D721Med (cell line): ENCODE measurements at places on chromosomes 4 and X.

GRCh38 chr4:19329631-19330030 is 922.1 kb upstream of the SLIT2 start:
- DNase-seq, result no peak

DNA sequence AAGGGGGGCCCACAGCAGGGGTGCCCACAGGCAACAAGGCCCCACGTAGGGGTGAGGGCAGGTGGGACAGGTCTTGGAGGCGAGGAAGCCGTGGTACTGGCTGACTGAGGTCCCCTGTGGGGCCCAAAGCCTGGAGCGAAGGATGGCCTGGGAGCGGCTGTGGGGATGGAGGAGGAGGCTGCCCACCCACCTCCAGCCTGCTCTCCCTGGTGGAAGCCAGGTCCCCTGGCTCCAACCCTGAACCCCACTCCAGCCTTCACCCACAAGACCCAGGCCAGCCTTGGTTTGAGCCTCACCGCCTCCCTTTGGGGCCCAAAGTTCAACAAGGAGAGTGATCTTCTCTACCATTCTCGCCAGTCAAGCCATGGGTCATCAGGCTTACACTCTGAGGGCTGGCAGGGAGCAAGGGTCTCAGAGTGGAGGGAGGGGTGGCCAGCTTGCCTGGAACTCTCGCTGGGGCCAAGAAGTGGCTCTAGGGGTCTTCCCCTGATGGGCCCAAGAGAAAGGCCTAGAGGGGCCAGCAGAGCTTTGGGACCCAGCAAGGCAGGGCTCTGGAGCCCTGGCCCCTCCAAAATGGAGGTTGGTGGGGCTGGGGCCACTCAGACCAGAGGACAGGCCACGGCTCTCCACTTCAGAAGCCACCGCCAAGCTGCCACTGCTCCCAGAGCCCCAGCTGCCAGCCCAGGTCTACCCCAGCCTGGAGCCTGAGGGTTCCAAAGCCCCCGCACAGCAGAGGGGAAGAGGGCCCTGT is 5.0 kb downstream of the PNCK start:
- DNase-seq, result no peak

- DNase-seq, result no peak
Measured at GRCh38 chr4:15899511-15899910, 39.0 kb downstream of the FGFBP1 start.

DNA sequence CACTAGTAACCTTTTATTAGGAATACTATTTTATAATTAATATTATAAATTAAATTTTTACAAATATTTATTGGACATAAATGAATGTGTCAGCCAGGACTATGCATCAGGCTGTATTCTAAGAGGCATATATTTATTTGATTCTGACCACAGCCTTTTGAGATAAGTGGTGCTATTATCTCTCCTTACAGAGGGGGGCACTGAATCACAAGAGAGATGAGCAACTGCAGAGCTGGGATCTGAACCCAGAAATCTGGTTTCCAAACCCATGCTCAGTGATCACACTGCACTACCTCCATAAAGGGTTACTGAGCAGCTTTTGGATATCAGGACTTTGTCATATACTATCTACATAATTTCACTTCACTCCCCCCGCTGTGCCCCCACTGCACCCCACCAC is 322.0 kb downstream of the TMA16 start:
- no peak for DNase-seq

DNA sequence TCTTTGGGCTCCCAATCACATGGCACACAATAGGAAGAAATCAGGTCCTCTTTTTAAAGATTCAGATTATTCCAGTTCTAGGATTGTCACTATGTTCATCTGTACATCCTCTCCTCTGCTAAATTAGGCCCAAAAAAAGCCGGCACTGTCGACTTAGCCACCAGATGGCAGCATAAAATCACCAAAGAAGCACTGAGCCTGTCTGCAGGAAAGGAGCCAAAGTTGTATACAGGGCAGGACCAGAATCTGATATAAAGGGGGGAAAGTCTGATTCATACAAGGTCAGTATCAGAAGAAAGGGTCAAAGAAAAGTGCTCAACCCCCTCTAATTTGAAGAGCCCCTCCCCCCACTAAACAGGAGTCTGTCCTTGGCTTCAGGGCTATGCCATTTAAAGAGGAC is 292.5 kb downstream of the CHIC1 start:
- DNase-seq, result no peak

GRCh38 chr4:78622253-78622979 is 70.8 kb downstream of the ANXA3 start:
- DNase-seq, result no peak

GRCh38 chr4:101977076-101977475 is 186.5 kb downstream of the BANK1 start:
- no peak for DNase-seq

GRCh38 chr4:151675411-151675971 is 85.3 kb downstream of the GATB start:
- no peak for DNase-seq

GRCh38 chr4:178681871-178682270 is 1239.6 kb upstream of the AGA start:
- no peak for DNase-seq

DNA sequence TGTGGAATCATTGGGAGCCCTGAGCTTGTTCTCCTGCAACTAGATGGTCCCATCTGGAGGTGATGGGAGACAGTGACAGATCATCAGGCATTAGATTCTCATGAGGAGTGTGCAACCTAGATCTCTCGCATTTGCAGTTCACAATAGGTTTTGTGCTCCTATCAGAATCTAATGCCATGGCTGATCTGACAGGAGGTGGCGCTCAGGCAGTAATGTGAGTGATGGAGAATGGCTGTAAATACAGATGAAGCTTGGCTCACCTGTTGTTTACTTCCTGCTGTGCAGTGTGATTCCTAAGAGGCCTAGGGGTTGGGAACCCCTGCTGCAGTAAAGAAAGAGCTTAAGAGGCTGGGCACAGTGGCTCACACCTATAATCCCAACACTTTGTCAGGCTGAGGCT is 42.2 kb upstream of the PUDP start:
- no peak for DNase-seq

GRCh38 chrX:153774576-153775292 is 6.1 kb upstream of the SRPK3 start:
- no peak for DNase-seq

DNA sequence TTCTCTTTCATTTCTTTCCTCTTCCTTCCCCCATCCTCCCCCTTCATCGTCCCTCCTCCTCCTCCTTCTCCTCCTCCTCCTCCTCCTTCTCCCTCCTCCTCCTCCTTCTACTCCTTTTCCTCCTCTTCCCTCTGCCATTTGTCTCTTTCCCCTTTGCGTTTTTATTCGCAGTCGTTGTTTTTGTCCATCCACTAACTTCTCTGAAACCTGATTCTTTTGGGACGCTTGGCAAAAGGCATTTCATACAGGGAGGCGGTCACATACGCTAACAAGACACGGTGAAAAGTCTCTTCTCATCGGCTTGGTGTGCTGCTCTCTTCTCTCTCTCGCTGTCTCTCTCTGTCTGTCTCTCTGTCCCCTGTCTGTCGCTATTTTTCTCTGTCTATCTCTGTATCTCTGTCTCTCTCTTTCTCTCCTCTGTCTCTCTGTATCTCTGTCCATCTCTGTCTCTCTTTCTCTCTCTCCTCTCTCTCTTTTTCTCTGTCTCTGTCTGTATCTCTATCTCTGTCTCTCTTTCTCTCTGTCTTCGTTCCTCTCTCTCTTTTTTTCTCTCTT is 5.4 kb upstream of the SHOX start:
- no peak for DNase-seq

DNA sequence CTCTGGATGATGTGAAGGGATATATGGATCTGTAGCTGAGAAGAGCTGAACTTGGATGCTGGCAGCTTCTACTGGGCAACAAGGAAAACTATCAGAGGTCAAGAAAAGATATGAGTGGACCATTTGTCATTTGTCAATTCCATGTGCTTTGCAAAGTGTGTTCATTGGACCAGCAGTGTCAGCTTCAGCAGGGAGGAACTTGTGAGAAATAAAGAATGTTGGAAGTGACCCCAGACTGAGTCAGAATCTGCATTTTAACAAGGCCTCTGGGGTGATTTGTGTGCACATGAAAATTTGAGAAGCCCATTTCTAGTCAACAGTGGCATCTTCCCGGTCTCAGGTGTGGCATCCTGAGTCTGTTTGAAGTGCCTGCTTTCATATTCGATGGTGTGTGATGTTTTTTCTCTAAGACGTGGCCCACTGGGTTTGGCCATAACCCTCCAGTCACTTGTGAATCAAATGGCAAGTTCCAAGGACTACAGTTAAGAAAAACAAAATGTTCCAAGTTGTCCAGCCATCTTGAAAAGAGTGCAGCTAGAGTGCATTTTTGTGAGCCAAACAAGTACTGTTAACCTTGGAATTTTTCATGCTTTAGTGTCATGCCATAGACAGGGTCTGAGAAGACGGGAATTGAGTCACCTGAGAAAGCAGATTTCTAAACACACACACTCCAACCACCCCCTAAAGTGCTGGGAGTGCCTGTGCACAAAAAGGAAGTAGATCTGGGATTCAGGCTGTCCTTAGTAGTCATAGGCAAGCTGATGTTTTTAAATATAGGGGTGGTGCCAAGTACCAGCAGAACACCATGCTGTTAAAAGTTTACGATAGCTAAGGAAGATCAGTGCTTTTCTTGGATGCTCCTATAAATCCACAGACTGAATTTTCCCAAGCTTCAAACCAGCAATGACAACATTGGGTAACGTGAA is 26.4 kb downstream of the GPM6B start:
- DNase-seq, result no peak

- no peak for DNase-seq
Measured at GRCh38 chr4:152633118-152633517, 46.7 kb downstream of the TMEM154 start.

DNA sequence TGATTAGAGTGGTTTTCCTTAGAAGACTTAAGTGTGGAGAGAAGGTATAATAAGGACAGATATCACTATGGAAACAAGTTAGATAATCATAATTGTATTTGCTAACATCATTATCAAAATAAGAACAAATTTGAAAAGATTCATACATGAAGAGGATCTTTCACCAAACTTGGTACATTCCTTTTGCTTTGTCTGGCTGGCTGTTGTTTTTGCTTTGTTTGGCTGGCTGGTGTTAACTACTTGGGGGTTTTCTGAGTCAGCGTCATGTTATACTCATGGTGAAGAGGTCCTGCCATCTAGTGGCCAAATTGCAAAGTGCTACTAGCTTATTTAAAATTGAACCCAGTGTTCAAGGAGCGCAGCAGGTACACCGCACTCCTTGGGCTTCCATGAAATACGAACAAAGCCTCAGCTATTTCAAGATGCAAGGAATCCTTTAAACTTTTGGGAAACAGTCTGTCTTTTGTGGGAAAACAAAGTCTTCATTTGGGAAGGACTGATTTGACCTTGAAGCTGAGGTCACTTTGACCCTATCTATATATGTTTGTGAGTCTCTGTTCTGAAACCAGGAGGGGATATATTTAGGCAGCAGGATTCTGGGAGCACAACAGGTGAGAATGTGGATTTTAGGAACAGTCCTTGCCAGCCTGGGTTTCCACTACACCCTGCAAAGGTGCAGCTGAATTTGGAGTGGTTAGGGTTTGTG is 129.7 kb downstream of the PLS3 start:
- DNase-seq, result no peak

DNA sequence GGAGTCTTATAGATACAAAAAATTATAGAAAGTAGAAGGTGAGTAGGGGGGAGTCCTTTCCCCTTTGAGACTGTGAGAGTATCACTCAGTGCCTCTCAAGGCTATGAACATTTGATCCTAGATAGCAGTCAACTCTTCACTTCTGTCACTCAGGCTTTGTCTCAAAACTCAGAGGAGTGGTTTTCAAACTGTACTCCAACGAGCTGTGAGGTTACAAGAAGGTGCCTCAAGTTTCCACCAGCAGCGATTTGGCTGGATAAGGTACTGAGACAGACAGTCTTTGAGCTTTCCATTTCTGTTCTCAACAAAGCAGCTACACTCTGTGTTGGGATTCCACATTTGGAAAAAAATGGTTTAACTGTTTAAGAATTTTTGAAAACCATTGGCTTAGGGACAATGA is 48.0 kb upstream of the NDST3 start:
- DNase-seq, result no peak

DNA sequence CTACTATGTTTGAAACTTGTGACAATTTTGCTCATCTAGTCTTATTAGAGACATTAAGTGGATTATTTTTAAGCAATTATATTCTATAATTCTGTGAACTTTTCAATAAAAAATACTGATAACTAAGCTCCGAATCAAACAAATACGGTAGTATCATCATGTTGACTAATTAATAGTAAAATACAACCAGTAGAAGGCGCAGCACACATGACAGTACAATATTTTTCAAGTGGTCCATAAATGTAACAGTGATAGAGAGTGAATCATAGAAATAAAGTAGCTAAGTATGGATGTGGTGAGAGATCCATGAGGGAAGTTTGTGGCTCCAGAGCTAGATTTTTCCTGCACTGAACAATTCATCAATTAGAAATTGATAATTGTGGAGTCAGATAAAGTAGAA is 666.2 kb downstream of the KCTD8 start:
- DNase-seq, result no peak

DNA sequence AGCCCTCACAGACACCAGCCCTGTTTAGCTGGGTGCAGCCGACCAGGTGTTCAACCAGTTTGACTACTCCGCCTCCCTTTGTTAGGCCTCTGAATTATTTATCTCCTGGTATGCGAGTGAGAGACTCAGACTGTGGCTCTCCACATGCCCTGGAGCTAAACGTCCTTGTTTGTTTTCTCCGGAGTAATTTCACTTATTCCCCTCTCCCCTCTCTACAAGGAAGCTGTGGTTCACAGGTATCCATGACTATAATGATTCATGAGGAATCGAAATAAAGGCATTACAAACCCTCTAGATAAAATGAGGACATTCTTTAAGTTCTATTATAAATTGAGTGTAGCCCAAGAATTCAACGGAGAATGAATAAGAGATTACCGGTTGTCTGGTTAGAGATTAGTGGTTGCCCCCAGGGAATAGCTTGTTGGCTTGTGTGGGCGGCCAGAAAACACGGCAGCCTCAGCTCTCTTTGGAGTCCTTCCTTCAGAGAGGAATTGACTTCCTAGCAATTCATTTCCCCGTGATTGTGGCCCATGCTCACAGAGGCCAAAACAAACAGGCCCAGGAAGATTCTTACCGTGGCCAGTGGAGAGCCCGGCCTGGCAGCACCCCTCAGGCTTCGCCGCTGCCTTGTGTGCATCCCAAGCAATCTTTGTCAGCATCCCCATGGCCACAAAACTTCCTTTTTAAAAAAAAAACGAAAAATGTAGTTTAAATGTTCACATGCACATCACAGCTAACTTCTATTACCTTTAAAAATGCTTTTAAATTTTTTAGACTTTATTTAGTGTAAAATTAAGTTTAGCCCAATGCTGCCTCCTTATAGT is 60.2 kb upstream of the CBR4 start:
- DNase-seq, result peak; percentile 37

GRCh38 chrX:74259885-74260491 is 44.0 kb upstream of the ZCCHC13 start:
- no peak for DNase-seq

GRCh38 chrX:70405003-70405402 is 18.1 kb upstream of the GDPD2 start:
- no peak for DNase-seq

GRCh38 chr4:147461161-147461560 is 19.7 kb upstream of the EDNRA start:
- no peak for DNase-seq
